Motor neuron (in vitro differentiated cells): ENCODE measurements at places on chromosomes 1 and 21. TPM values are rescaled to one million over a fixed set of nuclear protein-coding genes. Genes with fewer than 3 reads are reported as not detected.

Gene ALDH4A1
- total RNA-seq, result 6.7 and 7.4 TPM in 2 replicates

DNA sequence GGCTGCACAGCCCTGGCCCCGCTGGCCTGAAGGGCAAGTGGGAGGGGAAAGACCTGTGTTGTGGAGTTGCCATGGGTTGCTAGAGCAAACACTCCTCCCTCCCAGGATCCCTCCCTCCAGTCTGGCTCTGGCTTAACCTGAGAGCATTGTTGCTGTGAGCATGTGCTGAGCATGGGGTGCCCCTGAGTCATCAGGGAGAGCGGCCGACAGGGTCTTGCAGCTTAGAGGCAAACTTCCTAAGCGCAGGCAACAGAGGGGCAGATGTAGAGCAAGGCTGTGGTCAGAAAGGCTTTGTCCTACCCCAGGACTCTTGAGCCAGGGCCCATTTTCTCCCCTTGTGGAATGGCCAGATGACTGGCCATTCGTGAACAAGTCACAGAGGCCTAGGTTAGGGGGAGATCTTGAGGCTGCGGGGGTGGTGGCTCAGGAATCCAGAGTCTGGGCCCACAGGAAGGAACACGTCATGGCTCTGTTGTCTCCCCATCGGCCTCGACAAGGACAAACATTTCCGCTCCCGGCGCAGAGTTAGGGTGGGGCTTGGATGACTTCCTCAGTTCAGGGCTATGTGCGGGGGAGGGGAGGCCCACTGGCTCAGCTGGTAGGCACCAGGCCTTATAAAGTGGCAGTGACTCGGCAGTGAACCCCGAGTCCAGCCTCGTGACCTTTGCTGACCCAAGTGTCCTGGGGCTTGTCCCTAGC is 362 bp upstream of the DYNLT4 start:
- peak; percentile 20 for ATAC-seq

- no peak for ATAC-seq
Measured at GRCh38 chr1:96863449-96863848, 141.9 kb downstream of the PTBP2 start.

DNA sequence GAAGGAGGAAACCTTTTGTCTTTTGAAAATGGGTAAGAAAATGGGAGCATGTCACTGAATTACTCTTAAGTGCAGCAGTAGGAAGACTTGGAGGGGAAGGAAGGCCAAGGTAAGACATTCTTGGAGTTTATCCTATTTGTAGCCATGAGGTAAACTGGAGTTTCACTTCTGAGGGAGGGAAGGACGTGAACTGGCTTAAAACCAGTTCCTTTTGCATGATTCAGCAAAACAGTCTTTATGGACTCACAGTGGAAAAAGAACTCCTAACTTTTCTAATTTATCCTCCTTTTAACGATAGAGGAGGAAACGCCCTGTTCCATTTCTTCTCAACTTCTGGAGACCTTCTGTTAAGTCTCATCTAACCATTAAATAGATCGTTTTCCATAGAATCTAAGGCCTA is 2.5 kb downstream of the PRDX6 start:
- ATAC-seq, result no peak

- peak; percentile 37 for ATAC-seq
Measured at GRCh38 chr21:14116080-14116481, 94.7 kb downstream of the LIPI start.
